Thymus (tissue), 14 donors: ENCODE measurements at places on chromosomes 12 and 14. TPM values are rescaled to one million over a fixed set of nuclear protein-coding genes. Genes with fewer than 3 reads are reported as not detected.

GRCh38 chr12:10235761-10236631 is 23.3 kb downstream of the GABARAPL1 start:
- DNase-seq = peak; percentile 34

GRCh38 chr14:68214431-68214830 is 394.9 kb downstream of the RAD51B start:
- DNase-seq = no peak

DNA sequence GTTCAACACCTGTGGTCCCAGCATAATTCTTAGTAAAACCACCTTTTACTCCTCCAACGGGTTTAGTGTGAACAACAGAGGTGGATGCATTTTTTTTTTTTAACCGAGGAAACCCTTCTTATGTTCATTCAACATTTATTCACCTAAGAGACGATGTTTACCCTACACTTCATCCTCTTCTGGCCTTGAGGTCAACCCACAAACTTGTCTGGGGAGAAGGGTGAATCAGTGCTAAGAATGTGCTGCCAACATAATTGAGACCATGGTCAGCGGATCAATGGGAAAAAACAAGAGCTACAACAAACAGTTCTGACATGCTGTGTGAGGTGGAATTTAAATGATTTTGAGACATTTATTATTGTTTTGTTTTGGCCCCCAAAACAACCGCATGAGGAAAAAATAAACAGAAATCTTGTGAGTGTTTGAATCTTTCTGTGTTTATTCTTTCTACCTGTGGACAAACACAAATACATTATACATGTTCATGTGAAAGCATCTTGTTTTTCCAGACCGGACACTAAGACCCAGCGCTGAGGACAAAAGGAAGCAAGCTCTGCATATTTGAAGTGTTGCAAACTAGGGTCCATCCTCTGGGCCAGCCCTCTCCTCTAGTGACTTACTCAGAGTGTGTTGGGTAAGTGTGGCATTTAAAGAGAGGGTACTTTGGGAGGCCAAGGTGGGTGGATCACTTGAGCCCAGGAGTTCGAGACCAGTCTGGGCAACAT is 5.1 kb upstream of the USP30 start:
- DNase-seq = no peak

DNA sequence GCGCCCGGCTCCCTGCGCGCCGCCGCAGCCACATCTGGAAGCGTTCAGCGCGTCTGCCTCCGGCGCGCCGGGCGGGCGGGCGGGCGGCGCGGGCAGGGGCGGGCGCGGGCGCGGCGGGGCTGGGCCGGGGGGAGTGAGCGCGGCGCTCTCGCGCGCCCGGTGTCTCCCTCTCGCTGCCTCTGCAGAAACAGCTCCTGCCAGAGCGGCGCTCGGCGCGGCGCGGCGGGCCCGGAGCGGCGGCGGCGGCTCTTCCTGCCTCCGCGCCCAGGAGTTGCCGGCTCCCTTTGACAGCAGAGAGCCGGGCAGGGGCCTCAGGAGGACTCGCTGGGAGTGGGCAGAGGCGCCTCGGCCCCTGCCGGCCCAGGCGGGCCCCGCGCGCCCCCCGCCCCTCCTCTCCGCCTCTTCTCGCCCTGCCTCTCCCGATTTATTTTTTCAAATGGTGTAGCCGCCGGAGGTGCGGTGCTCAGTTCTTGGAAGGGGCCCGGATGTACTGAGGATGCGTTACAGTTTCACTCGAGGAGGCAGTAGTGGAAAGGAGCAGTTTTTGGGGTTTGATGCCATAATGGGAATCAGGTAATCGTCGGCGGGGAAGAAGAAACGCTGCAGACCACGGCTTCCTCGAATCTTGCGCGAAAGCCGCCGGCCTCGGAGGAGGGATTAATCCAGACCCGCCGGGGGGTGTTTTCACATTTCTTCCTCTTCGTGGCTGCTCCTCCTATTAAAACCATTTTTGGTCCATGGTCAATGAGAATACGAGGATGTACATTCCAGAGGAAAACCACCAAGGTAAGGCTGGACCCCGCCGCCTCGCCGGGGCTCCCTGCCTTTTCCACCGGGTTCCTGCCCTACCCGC is at the start of gene CACNA1C:
Gene CACNA1C, plus strand, starts transcription at position 162 of the 853 bp plus-strand sequence. Its CDS starts 576 bp downstream, at position 738.
- no peak for DNase-seq

DNA sequence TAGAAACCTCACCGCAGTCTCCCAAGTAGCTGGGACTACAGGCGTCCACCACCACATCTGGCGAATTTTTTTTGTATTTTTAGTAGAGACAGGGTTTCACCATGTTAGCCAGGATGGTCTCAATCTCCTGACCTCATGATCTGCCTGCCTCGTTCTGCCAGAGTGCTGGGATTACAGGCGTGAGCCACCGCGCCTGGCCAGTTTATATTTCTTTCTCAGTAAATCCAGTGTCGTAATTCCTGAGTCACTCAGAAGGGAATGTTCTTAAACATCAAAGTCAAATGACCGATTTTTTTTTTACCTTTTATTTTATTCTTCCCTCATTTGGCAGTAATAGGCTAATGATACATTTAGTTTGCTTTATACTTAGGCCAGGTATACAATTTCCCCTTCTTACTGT is 80.5 kb downstream of the FBXO33 start:
- DNase-seq = no peak

DNA sequence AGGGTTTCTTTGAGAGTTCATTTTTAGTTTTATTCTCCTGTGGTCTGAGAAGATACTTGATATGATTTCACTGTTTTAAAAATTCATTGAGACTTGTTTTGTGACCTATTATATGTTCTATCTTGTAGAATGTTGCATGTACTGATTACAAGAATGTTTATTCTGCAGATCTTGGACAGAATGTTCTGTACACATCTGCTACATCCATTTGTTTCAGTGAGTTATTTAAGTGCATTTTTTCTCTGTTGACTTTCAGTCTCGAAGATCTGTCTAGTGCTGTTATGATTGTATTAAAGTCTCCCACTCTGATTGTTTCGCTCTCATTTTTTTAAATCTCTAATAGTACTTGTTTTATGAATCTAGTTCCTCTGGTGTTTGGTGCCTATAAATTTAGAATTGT is 1319.8 kb downstream of the TMEM121 start:
- DNase-seq = no peak

DNA sequence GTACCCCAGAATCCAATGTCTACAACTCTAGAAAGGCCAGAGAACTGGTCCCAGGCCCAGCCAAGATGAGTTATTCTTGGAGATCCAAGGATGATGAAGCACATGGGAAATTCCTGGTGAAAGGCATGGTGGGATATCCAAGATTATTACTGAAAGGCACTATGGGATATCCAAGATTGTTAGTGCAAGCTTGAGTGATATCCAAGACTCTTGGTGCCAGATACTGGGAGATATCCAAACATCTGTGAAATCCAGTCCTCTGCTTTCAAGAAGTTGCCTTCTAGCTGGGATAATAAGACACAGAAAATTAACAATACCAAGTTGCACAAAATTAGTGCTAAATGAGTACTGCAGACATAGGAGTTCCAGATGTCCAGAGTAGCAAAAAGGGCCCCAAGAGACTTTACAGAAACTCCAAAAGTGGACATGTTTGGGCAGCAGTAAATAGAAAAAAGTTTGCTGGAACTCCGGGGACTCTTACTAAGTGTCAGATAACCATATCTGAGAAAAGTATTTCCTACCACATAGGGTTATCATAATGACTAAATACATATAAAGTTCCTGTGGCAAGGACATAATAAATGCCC is 34.6 kb downstream of the PHLDA1 start:
- DNase-seq = no peak

GRCh38 chr12:55823419-55823818 is 5.6 kb downstream of the ORMDL2 start:
- DNase-seq = no peak

DNA sequence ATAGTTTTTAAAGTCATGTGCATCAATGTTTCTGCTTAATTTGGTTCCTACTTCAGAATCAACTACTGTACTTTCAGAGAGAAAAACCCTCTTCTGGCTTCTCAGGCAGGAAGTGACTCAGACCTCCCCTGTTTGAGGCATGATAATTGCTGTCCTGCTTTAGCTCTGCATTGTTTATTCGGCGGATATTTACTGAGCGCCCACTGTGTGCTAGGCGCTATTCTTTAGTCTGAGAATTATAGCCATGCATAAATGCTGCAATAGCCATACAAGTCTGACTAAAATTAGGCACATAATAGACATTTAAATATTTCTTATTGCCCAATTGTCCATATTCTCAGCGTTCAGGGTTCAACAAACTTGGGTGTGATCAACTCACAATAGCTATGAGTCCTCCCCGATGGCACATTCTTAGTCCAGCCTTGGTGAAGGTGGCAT is 6.1 kb upstream of the AMIGO2 start:
- DNase-seq = no peak

DNA sequence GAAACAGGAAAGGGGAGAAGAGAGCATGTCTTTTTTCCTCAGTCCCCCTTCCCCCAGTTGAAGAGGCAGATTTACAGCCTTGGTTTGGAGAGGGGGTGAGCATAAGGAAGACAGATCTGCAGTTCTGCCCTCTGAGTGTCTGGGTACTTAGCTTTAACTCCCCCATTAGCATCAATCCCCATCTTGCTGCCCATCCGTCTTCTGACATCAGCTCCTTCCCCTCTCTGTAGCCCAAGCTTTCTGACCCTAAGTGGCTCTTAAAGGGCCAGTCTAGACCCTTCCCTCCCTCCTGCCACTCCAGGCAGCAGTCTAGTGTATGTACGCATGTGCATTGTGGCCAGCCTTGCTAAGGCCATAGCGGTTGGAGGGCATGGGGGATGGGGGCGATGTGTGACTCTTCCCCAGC is 7.3 kb downstream of the GPR84 start:
- DNase-seq = no peak

GRCh38 chr12:3409662-3410061 is 81.3 kb upstream of the PRMT8 start:
- DNase-seq = no peak

DNA sequence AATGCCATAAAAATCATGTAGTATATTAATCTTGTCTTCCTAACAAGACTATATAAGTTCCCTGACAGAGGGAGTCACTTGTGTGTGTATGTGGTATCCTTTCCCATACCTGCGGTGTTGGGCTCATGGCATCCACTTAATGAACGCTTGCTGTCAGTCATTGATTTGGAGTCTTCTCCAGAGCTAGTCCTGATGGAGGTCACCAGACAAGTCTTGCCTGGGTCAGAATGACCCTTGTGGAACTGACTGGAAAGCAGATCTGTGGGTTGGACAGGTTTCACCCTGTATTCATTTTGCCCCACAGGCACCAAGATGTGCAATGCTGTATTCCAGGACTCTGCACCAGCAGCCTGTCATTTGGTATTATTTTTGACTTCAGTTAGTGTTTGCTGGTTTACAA is 27.3 kb upstream of the WNK1 start:
- no peak for DNase-seq

DNA sequence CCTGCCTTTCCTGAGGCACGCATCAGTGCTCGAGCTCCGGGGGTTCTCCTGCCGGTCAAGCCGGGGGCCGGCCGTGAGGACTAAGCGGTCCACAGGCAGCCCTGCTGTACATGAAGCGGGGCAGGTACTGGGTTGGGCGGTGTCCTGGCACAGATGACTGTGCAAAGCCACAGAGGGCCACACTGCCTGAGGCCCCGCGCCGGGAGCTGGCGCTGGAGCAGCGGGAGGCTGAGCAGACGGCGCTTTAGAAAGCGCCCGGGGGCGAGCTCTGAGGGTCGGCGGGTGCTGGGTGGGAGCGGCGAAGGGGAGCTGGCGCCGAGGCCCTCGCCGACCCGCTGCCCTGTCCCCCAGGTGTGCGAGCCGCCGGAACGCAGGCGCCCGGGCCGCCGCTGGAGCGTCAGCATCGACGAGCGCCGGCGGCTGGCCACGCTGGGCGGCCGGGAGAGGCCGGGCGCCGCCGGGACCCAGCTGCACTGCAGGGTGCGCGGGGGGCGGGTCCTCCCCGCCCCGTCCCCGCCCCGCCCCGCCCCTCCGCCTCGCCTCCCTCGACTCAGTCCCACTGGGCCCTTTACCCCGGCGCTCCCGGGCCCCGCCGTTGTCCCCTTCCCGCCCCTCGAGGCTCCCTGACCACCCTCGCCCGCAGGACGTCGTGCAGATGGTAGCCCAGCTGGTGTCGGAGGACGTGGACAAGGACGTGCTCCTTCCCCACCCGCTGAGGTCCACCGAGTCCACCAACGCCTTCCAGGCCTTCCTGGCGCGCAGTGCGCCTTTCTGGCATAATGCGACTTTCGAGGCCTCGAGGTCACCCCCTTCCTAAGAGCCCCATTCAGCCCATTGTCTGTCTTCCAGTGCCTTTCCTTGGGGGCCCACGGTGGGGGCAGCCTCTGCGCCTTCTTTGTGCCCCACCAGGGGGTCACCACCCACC is 8.3 kb upstream of the MTA1 start:
- peak; percentile 56 for DNase-seq

DNA sequence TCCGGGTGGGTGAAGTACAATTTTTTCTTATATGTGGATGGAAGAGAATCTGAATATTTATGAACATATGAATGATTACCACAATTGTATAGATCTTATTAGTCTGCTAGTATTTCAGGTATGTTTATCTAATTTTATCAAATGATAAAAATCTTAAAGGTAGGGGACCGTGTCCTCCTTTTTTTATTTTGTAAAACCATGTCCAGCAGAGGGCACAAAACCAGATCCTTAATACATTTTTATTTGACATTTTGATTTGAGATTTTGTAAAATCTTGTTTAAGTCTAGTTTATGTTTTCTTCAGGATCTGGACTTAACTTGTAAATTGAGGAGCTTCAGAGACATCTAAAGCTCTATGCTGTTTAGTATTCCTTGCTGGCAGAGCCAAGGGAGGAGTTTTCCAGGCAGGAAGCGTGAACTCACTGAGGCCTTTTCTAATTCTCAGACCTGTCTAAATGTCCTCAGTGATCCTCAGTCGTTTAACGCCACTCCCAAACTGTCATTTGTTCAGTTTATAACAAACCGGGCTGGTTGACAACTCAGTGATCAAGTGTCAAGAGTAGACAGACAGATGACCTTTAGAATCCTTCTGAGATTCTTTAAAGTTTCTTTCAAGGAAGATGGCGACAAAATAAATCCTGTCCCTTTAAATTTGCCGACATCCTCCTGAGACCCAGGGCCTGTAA is 263.9 kb downstream of the KTN1 start:
- no peak for DNase-seq

DNA sequence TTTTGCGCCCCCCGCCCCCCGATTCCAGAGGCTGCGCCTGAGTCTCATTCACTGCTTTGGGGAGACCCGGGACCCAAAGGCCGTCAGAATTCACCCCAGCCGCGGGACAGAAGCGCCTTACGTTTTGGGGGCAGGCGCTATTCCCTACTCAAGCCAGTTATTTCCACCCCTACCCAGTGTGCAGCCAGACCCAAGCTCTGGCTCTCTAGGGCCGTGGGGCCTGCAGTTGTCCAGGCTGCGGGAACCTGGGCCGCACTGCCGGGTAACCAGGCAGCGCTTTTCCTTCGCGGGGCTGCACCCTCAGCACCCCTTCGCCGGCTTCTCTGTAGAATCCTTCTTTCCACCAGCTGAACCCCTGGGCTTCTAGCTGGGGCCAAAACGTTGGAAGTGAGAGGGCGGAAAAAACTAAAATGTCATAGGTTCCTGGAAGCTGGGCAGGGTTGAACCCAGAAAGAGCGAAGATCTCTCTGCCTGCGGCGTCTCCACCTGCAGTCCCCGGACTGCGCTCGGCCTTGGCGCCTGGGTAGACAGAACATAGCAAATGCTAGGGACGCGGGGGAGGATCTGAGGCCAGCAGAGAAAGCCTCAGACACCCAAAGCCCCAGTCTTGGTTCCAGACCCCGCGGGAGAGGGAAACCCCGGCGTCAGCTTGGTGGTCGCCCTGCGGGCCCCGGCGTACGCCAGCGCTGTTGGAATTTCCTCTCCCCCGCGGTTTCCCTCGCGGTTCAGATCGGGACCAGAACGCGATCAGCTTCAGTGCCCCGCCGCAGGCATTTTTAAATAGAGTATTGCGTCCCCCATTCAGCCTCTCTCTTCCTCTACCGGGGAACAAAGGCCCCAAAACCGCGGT is 18.3 kb downstream of the TBX3 start:
- DNase-seq = no peak

Gene HOTAIR
- not detected for total RNA-seq

Gene C3AR1
- total RNA-seq = 8.2 TPM

Gene IAPP
- total RNA-seq = 0.14 TPM

Gene LTB4R
- 4.4 TPM for total RNA-seq

Gene TAS2R7
- total RNA-seq = not detected
